ENCODE measurements at places on chromosomes 16 and 17.
A peak's percentile ranks its signal among the peaks of the same experiment; 100 is the strongest.

- no peak for DNase-seq
Measured at GRCh38 chr16:55540221-55540620, 26.3 kb upstream of the CAPNS2 start.

DNA sequence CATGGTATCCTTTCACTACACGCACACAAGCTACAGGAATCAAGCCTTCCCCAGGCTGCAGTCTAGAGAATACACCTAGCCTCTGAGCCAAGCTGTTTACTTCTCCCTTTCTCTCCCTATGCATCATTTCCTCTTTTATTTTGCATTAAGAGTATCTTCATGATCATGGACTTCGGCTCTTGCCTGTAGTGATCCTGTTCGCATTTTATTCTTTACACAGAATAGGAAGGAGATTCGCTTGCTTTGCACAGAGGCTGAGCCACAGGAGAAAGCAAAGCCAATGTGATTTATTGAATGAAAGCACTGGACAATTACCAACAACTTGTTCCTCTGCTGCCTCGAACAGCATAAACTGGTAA lies 172.7 kb downstream of the ANKFN1 start:
- DNase-seq: no peak

DNA sequence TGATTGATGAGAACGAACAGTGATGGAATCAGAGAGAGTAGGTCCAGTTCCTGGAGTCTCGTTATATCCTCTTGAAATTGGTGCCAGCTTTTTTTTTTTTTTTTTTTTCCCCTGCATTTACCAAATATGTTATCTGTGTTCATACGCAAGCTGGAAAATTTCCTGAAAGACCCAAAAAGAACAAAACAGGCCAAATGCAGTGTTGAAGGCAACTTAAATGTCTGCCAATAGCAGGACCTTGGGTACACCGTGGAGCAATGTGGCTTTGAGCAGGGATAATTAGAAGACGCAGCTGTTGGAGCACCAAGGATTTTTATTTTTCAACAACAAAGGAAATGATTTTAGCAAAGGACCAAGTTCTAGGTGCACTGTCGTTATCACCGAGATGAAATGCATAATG lies 105.0 kb downstream of the ABCC6 start:
- DNase-seq: no peak

DNA sequence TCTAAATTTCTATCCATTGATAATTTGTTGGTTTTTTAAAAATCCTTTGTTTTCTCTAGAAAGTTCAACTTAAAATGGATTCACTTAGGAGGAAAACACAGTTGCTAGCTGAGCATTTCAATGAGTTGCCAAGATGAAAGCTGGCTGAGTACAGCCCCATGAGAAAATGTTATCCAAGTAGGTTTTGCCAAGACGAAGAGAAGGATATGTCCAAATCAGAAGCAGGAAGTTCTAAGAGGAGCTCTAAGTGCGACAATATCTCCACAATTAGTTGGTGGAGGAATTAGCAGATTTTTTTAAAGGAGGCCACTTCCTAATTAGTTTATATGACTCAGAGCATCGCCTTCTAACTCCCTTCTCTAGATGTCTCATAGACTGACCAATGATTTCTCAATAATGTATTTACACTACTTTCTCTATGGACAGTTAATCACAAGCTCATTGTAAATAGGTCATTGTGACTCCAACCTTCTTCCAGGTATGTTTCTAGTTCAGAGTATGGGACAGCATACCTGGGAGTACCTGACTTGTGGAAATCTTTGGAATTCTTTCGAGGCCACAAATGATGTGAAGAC lies 873.3 kb upstream of the SOX9 start:
- no peak for DNase-seq

- DNase-seq: no peak
Measured at GRCh38 chr16:2516391-2517240, 2.9 kb downstream of the ATP6V0C start.

DNA sequence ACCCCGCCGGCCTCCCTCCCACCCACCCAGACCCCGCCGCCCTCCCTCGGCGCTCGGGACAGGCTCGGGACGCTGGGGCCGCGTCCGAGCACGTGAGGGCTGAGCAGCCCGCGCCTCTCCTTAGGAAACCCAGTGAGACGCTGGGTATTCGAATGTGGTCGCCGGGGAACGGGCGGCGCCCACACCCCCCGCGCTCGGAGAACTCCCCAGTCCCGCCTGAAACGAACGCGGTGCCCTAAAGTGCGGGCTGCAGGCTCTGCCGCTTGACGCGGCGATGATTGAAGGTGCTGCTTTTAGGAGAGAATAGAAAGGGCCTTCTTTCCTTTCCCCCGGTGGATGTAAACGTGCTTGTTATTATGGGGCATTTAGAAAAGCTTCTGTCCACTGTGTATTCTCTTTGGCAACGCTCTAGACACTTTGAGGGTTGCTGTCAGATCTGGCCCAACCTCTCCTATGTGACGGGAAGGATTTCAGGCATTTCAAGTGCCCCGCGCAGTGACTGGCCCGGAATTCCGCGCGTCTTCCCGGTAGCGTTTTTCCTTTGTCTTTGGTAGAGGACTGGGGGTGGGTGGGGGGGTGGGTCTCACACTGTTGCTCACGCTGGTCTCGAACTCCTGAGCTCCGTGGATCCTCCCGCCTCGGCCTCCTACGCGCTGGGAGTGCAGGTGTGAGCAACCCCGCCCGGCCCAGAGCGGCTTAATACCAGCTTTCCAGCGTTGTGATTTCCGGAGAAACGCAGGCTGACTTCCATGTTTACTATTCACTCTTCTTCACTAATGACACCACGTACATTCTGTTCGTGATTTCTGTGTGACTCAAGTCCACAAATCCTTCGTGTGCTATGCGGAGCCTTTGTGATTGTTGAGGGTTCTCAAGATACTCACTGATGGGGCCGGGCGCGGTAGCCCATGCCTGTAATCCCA lies 21.8 kb upstream of the FOXK2 start:
- peak; percentile 43 for DNase-seq

DNA sequence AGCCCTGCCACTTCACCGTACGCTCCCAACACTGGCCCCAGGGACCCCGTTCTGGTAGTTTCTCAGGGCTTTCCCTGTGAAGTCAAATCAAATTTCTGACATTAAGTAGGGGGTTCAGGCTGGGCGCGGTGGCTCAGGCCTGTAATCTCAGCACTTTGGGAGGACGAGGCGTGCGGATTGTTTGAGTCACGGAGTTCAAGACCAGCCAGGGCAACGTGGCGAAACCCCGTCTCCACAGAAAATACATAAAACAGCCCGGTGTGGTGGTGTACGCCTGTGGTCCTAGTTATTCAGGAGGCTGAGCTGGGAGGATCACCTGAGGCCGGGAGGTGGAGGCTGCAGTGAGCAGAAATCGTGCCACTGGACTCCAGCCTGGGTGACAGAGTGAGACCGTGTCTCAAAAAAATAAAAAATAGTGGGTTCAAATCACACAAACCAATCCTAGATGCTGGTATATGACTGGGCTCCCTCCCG lies 632 bp downstream of the CYBC1 start:
- DNase-seq: no peak

DNA sequence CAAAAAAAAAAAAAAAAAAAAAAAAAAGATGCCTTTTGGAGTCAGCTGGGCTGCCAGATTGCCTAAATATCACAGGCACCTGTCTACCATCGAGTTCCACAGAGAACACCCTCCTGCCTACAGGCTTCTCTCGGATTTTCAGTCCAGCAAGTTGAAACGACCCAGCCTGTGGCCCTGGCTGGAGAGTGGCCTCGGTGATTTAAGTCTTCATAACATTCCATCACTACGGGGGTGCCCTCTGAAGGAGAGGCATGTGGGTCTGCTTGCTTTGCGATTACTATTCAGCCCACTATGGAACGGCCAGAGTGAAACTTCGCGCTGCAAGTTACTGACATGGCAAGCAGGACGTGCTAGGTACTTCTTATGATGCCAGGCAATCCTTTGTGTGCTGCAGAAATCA lies 42.8 kb downstream of the MARCHF10 start:
- no peak for DNase-seq

Measured in mesendoderm (in vitro differentiated cells).